ENCODE measurements at places on chromosomes 13 and 19. TPM values are rescaled to one million over a fixed set of nuclear protein-coding genes. Genes with fewer than 3 reads are reported as not detected.

DNA sequence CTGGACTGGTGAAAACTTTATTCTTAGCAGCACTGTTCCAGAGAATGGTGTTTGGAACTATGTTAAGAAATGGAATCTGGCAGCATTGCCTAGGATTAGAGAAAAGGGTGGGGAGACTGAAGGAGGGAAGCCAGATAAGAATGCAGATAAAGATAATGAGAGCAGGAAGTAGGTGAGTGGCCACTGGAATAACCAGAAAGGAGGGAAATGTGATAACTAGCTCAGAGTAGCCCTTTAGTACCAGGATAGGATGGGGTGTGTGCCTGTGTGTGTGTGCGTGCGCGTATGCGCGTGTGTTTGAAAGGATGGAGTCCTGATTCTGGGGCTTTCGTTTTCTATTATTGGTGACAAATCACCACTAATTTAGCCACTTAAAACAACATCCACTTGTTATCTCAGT lies 33.4 kb upstream of the FRY start:
- H3K27me3 ChIP-seq: no peaks in the 10 kb centered on the region
- H3K27ac ChIP-seq: no peak overlapping the region
- DNase-seq: no peak
- H3K4me1 ChIP-seq: no peaks in the 10 kb centered on the region
- no peaks in the 10 kb centered on the region for H3K36me3 ChIP-seq

The NOTCH3 gene
- total RNA-seq: 38.2 TPM

The BRSK1 gene
- 51.9 TPM for total RNA-seq

The CGB7 gene
- total RNA-seq: 0.17 TPM

GRCh38 chr13:98476106-98476505 lies 100.8 kb downstream of the STK24 start:
- H3K4me1 ChIP-seq: peaks cover 35% of the 10 kb centered on the region
- H3K27me3 ChIP-seq: no peaks in the 10 kb centered on the region
- peak overlapping the region; percentile 25 for H3K27ac ChIP-seq
- no peak for DNase-seq
- peaks cover 25% of the 10 kb centered on the region for H3K36me3 ChIP-seq

The MIR17HG gene
- total RNA-seq: 7.8 TPM

- DNase-seq: no peak
- H3K4me3 ChIP-seq: no peak overlapping the region
- no peaks in the 10 kb centered on the region for H3K27me3 ChIP-seq
- H3K27ac ChIP-seq: no peak overlapping the region
Observed at GRCh38 chr13:26473571-26474230, 83.8 kb upstream of the WASF3 start.

DNA sequence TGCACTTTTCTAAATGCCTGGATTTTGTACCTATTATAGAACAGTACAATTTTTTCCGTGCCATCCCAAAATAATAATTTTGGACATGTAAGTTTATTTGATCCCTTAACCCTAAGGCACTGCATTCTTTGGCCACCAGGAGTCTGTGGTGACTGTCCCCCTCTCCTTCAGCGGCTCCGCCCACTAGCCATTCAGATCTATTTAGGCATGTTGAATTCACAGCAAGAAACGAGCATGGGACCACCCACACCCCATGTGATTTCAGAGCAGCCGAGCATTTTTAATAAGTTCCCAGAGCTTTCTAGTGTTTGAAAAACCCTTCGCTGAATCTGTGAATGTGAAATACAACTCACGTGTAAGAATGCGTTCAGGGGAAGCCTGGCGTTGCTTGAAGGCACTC lies 567.5 kb downstream of the MYO16 start:
- H3K4me1 ChIP-seq: no peaks in the 10 kb centered on the region
- no peak overlapping the region for H3K4me3 ChIP-seq
- no peak overlapping the region for H3K27ac ChIP-seq

The DIS3 gene
- total RNA-seq: 38.4 TPM

DNA sequence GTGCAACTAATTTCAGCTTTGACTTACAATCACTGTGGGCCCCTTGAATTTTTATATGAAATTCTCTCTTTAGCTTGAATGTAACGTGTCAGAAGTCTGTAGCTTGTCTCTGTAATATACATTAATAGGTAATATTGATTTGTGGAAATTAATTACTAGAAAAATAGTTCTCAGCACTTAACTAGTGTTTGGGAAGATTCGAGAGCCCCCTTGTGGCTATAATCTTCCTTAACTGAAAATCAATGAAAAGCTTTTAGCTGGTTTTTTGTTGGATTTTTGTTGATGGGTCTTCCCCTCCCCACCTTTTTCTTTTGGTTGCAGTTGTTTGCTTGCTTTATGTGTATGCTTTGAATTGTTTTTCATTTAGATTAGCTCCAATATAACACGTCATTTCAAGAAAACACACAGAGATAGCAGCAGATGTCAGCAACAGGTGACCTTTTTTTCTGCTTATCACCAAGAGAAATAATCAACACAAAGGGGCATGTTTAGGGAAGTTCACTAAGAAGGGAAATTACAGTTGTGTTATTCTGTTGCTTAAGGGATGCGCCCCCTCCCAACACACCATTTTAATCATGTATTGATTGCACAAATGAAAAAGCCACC lies 176.8 kb downstream of the OXGR1 start:
- DNase-seq: no peak
- H3K4me3 ChIP-seq: no peak overlapping the region
- no peaks in the 10 kb centered on the region for H3K4me1 ChIP-seq
- no peaks in the 10 kb centered on the region for H3K27me3 ChIP-seq

The NECTIN2 gene
- 85.0 TPM for total RNA-seq

The GJB2 gene
- total RNA-seq: 343 TPM

GRCh38 chr13:77034881-77035280 lies 7.9 kb upstream of the FBXL3 start:
- no peaks in the 10 kb centered on the region for H3K27me3 ChIP-seq
- no peaks in the 10 kb centered on the region for H3K36me3 ChIP-seq
- DNase-seq: no peak

The YJU2 gene
- total RNA-seq: 12.5 TPM

The ABHD13 gene
- 9.0 TPM for total RNA-seq

DNA sequence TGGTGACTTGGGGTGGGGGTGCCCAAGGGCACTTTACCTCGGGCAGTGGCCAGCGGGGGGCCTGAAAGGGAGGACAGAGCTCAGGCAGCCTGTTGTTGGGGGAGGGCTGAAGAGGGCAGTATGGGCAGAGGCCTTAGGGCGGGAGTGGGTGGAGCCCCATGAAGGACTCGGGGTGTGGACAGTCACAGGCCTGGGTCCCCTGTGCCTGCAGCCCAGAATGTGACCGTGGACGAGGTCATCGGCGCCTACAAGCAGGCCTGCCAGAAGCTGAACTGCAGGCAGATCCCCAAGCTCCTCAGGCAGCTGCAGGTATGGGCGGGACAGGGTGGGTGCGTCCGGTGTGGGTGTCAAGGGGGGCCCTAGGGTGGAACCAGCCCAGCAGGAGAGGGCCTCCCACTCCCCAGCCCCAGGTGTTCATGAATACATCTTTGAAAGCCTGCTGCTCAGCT lies 22.5 kb downstream of the NKPD1 start:
- no peak overlapping the region for H3K4me3 ChIP-seq
- no peaks in the 10 kb centered on the region for H3K27me3 ChIP-seq
- no peak overlapping the region for H3K27ac ChIP-seq
- H3K36me3 ChIP-seq: peaks cover 60% of the 10 kb centered on the region
- H3K4me1 ChIP-seq: peaks cover 28% of the 10 kb centered on the region

DNA sequence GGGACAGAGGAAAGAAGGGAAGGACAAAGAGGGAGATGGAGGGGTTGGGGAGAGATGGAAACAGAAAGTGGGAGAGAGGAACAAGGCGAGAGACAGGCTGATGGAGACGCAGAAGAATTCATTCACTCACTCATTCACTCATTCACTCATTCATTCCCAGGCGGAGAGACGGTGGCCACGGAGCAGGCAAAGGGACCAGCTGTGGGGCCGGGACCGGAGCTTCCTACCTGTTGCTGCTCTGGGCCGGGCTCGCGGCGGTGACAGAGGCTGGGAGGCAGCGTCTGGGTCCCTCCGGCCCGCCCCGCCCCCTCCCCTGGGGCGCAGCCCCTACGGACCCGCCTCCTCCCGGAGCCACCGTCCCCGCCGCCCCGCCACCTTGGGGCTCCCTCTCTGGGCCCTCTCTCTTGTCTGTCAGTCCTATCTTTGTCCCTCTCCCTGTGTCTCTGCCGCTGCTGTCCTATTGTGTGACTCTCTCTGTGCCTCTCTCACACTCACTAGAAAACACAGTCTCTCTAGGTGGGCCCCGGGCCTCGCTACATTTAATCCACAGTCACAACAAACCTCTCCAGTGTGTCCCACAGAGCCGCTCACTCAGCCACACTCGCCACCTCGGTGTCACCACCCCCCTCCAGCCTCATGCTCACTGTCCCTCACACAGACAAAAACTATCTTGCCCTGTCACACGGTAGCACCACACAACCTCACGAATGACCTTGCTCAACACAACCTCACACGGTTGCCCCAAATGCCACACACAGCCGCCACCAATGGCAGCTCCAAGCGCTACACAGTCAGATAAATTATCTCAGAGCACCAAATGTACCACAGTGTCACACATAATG lies at the start of gene GNG8:
Gene GNG8 (minus strand): TSS at position 283 of the 842 bp plus-strand sequence. CDS start 1,520 bp downstream, outside the sequence.
- no peak within 1 kb of the TSS for H3K27ac ChIP-seq
- H3K4me1 ChIP-seq: peaks cover 44% of the 10 kb centered on the region
- no peaks in the 10 kb centered on the region for H3K36me3 ChIP-seq

- H3K4me1 ChIP-seq: peaks cover 15% of the 10 kb centered on the region
- peak within 1 kb of the TSS; percentile 71 for H3K4me3 ChIP-seq
- H3K27ac ChIP-seq: peak within 1 kb of the TSS; percentile 61
- H3K36me3 ChIP-seq: no peaks in the 10 kb centered on the region
Observed at GRCh38 chr13:37869756-37870488, at the start of gene TRPC4. TRPC4 (minus strand) TSS chr13:37869772; CDS start chr13:37783333, 86,439 bp downstream.

The ZNF223 gene
- 14.4 TPM for total RNA-seq

DNA sequence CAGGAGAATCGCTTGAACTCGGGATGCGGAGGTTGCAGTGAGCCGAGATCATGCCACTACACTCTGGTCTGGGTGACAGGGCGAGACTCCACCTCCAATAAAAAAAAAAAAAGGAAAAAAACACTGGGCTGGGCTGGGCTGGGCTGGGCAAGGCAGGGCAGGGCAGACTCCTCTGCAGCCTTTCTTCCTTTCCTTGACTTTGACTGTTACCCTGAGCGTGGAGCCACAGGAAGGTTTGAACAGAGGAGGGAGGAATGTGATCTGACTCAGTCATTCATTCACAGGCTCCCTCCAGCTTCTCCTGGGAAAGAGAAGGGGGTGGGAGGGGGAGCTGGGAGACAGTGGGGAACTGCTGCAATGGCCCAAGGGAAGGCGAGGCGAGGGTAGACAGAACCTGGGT lies 2.7 kb upstream of the ACTN4 start:
- no peak overlapping the region for H3K4me3 ChIP-seq
- peaks cover 14% of the 10 kb centered on the region for H3K4me1 ChIP-seq
- DNase-seq: no peak
- no peaks in the 10 kb centered on the region for H3K27me3 ChIP-seq
- H3K27ac ChIP-seq: no peak overlapping the region
- H3K36me3 ChIP-seq: peaks cover 3% of the 10 kb centered on the region

The TNFSF9 gene
- total RNA-seq: 1.5 TPM

GRCh38 chr13:62626771-62627170 lies 1211.1 kb upstream of the PCDH20 start:
- no peaks in the 10 kb centered on the region for H3K36me3 ChIP-seq
- DNase-seq: no peak
- H3K4me3 ChIP-seq: no peak overlapping the region
- no peaks in the 10 kb centered on the region for H3K4me1 ChIP-seq
- no peak overlapping the region for H3K27ac ChIP-seq
- no peaks in the 10 kb centered on the region for H3K27me3 ChIP-seq

GRCh38 chr19:56094449-56094848 lies 26.6 kb downstream of the ZNF787 start:
- H3K27ac ChIP-seq: no peak overlapping the region
- no peaks in the 10 kb centered on the region for H3K27me3 ChIP-seq
- no peak overlapping the region for H3K4me3 ChIP-seq

The SIGLEC8 gene
- total RNA-seq: 3.6 TPM

DNA sequence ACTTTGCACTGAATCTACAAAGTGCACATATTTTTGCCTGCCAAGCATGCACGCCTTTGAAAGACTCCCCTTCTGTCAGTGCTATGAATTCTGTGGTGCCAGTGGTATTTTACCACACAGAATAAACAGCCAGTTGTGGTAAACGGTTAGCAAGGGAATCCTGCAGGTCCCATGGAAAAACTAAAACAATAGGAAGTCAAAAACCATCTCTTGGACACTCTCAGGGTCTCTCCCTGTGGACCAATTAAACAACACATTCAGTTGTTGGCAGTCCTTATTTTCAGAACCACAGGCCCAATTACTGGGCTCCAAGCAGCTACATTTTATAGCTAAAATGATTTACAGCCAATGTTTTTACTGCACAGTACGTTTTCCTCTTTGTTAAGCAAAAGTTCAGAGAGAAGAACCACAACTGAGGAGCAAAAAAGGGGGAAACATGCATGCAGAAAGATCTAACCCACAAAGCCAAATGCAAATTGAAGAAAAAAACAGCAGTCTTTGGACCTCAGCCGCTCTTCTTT lies 116.9 kb downstream of the KCTD12 start:
- no peaks in the 10 kb centered on the region for H3K27me3 ChIP-seq
- no peak overlapping the region for H3K4me3 ChIP-seq
- H3K27ac ChIP-seq: no peak overlapping the region
- DNase-seq: peak; percentile 76

The TMEM86B gene
- total RNA-seq: 0.59 TPM

DNA sequence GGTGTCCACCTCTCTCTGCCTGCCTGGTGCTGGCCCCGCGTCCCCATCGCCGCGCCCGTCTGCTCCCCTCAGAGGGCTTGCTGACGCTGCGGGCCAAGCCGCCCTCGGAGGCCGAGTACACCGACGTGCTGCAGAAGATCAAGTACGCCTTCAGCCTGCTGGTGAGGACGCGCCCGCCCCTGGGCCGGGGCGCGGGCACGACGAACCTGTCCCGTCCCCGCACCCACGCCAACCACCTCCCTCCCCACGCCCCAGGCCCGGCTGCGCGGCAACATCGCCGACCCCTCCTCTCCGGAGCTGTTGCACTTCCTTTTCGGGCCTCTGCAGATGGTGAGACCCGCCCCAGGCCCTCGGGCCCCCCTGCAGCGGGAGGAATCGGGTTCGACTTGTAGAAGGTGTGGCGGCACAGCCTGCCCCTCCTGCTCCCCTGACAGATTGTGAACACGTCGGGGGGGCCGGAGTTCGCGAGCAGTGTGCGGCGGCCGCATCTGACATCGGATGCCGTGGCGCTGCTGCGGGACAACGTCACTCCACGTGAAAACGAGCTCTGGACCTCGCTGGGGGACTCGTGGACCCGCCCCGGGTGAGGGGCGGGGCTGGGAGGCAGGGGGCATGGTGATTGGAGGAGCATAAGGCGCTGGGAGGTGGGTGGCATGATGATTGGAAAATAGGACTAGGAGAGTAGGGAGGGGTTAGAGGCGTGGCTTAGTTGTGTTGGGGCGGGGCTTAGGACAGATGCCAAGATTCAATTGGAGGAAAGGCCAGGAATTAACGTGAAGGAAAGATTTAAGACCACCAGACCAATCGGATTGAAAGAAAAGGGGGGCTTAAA lies 6.6 kb downstream of the EPS8L1 start:
- peaks cover 77% of the 10 kb centered on the region for H3K27me3 ChIP-seq
- no peaks in the 10 kb centered on the region for H3K36me3 ChIP-seq
- H3K4me1 ChIP-seq: peaks cover 52% of the 10 kb centered on the region
- DNase-seq: peak; percentile 48
- no peak overlapping the region for H3K27ac ChIP-seq

All from spinal cord (tissue), 10 donors.